ENCODE measurements at places on chromosomes 4 and X.

DNA sequence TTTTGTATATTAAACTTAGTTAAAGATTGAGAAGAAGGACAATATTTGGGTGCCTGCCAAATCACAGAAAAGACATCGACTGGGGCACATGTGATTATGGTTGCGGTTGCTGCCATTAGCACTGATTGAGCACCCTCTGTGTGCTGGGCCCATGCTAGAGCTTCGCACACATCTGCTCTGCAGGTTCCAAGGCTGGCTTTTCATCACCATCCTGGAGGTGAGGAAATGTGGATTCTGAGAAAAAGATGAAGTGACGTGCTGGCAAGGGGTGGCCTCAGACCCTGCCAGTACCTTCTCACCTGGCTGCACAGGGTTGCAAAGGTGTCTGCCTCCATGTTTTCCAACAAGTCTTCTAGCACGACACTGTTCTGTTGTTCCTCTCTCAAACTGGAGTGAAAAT lies 134.0 kb downstream of the EVC2 start:
- no peak for DNase-seq

DNA sequence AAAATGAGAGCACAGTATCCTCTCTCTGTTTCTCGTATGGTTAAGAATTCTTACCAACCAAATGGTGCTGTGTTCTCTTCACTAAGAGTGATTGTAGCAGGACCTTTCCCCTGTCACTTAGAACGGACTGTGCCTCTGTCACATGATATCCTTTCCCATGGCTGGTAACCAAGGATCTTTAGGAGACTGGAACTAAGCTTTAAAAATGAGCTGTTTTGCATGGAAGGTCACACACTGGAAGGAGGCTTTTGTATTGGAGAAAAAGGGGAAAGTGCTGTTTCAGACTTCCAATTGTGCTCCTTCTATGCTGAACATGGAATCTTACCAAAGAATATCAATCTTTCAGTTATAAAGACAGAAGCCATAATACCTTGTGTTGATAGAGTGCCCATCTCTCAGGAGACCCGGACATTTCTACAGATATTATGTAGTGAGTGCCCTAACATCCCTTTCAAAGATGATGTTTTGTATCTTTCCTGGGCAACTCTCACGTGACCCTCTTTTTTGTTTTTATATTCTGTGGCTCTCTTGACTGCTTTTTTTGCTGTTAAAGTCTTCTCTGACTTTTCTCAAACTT lies 148.6 kb downstream of the SLC4A4 start:
- no peak for DNase-seq

DNA sequence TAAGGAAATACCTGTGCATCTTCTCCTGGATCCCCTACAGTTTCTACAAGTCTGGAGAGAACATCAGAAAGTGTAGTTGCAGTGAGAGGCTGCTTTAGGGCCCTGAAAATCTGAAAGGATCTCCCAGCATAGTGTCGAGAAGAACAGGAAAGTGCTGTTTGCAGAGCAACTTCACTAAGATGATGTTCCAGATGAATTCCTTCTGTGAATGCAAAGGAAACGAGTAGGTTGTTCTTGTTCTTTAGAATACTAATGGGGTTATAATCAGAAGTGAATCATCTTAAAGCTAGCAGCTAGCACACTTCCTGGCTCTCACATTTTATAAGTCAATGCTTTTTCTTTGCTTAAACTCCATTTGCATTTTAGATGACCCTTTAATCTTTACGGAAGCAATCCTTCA lies 53.7 kb downstream of the ZAR1 start:
- DNase-seq, result no peak

- DNase-seq, result peak; percentile 27
Measured at GRCh38 chr4:189022440-189023035, 883.3 kb downstream of the TRIML1 start.

DNA sequence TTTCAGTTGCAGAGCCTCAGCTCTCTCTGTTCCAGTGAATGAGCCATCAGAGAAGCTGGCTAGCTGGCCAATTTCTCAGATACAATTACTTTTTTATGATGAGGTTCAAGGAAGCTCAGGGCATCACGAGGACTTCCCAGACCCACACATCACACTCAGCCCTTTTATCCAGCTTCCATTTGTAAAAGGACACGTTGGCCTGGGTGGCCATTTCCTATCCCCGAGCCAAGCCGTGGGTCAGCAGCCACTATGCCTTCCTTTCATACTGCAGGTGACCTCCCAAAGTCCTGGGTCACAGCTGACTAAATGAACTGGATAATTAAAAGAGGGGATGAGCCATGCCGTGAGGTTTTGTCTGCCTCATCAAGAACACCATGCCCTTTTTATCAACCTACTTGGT lies 236.9 kb upstream of the PPARGC1A start:
- DNase-seq, result no peak

GRCh38 chr4:102684610-102685052 lies 76.1 kb downstream of the MANBA start:
- peak; percentile 67 for DNase-seq

DNA sequence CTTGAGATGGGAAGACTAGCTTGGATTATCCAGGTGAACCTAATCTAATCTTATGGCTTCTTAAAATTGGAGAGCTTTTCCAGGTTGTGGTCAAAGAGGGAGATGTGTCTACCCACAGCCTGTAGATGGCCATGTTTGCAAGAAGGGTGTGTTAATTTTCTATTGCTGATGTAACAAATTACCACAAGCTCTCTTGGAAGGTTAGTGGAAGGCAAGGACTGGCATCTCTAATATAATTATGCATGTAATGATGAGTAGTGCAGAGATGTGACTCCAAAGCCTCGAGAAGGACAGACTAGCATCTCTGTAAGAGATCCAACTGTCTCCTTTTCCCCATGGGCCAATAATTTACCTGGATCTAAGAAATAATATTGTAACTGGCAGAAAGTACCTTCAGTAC lies 3.2 kb upstream of the ADH1B start:
- DNase-seq, result no peak
